ENCODE measurements at places on chromosomes 6 and 20. TPM values are rescaled to one million over a fixed set of nuclear protein-coding genes. Genes with fewer than 3 reads are reported as not detected.

NAA20 gene
- total RNA-seq = 121 TPM

BHLHE23 gene
- total RNA-seq = not detected

PXMP4 gene
- 4.5 TPM for total RNA-seq

PGBD1 gene
- 5.2 TPM for total RNA-seq

OR2J3 gene
- total RNA-seq = not detected

NRSN1 gene
- total RNA-seq = not detected

GRCh38 chr6:117481278-117481925 is 1.1 kb upstream of the DCBLD1 start:
- DNase-seq = no peak

DNA sequence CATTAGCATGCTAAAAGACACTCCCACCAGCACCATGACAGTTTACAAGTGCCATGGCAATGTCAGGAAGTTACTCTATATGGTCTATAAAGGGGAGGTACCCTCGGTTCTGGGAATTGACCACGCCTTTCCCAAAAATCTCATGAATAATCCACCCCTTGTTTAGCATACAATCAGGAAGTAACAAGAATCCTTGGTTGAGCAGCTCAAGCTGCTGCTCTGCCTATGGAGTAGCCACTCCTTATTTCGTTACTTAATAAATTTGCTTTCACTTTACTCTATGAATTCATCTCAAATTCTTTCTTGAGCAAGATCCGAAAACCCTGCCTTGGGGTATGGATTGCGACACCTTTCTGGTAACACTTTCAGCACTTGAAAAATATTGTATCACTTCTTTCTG is 243.0 kb downstream of the BMP2 start:
- no peak for DNase-seq

DNA sequence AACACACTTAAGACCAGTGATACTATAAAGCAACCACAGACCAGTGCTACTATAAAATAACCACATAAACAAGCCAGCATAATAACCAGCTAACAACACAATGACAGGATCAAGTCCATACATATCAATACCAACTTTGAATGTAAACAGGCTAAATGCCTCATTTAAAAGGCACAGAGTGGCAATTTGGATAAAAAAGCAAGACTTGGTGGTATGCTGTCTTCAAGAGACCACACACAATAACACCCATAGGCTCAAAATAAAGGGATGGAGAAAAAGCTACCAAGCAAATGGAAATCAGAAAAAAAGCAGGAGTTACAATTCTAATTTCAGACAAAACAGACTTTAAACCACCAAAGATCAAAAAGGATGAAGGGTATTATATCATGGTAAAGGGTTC is 19.8 kb upstream of the ELOVL4 start:
- no peak for DNase-seq

DNA sequence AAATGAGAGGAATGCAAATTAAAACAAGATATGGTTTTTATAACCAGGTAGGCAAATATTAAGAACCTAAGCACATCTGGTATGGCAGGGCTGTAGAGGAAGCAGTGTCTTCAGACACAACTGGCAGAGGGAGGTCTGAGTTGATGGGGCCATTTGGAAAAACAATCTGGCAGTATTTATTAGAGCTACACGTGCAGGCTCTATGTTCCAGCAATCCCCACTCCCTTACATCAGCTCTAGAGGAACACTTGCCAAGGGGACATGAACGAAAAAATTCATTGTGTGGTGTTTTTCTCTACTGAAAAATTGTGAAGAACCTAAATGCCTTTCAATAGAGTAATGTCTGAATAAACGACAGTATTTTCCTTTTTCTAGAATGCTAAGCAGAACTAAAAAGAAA is 111.6 kb upstream of the EDN1 start:
- no peak for DNase-seq

DNA sequence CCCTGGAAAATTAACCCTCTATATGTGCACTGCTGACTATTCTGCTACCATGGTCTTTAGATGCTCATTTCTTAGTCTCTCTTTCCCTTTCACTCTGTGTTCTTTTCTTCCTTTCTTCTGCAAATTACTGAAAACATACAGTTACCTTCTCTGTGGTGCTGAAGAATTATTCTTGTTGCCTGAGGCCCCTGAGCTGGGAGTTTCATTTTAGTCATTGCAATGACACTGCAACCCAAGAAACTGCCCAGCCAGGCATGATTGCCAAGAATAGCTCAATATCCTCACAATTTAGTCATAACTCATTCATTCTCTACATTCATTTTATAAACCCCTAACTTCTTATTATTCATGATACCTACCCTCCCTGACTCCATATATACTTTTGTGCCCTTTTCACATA is 245.8 kb upstream of the RAB32 start:
- no peak for DNase-seq

DNA sequence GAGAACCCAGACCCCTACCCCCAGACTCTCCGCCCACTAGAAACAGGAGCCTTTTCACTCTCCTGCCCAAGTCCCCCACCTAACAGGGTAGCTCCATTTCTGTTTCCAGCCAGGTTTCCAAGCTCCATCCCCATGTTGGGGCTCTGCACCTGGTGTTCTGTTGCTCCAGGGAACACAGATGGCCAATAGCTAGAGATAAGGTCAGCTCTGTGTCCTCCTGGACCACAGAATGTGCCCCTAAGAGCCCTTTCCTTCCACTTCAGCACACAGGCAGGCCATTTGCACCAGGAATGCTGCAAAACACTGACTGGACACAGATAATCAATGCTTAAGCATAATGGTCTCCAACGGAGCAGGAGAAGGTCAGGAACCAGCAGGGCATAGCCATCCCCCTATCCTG is 159.4 kb downstream of the QRSL1 start:
- DNase-seq = no peak

DNA sequence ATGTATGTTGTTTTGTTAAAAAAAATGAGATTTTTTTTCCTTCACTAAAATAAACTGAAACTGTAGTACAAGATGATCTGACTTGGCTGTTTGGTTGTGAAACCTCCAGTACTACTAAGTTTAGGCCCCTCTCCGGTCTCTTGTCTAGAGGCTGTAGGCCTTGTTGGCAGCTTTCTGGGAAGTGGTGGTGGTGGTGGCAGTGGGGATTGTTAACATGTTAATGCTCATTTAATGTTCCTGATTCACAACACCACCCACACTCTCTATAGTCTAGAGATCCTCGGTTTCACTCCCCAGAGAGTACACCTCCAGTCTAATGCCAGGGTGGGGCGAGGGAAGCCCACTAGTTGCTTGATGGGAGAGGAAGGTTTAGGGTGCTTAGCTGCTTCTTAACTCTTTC is 24.1 kb downstream of the STK4 start:
- no peak for DNase-seq

- no peak for DNase-seq
Measured at GRCh38 chr6:131931063-131931750, 20.0 kb downstream of the CCN2 start.

DNA sequence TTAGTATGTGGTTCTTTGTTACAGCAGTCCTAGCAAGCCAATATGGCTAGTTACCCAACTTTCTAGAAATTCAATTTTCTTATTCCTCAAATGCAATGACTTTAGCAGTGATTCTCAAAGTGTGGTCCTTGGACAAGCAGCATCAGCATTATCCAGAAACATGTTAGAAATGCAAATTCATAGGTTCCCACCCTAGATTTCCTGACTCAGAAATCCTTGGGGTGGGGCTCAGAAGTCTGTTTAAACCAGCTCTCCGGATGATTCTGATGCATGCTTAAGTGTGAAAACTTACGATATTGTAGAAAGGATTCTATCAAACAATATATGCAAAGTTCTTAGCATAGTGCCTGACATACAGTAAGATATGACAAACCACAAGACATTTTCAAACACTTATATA is 757.1 kb downstream of the DHX35 start:
- no peak for DNase-seq

DNA sequence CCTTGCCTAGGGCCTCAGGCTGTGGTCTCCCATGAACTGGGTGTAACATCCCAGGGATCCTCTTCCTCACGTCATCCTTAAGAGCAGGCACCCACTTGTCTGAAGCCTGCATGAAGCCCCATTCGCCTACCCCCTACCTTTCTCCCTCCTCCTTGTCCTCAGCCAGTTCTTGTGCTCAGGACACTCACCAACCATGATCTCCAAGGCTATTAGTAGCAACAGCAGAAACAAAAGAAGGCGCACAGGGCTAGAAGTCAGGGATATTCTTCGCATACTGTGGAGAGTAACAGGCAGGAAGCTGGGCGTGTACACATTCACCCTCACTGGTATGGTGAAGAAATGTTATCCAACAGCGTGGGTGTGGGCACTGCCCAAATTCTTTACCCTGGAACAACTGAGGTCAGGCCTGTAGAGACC is 7.3 kb downstream of the RAET1E start:
- DNase-seq = no peak

- no peak for DNase-seq
Measured at GRCh38 chr20:17461941-17462340, 69.2 kb downstream of the BFSP1 start.

DNA sequence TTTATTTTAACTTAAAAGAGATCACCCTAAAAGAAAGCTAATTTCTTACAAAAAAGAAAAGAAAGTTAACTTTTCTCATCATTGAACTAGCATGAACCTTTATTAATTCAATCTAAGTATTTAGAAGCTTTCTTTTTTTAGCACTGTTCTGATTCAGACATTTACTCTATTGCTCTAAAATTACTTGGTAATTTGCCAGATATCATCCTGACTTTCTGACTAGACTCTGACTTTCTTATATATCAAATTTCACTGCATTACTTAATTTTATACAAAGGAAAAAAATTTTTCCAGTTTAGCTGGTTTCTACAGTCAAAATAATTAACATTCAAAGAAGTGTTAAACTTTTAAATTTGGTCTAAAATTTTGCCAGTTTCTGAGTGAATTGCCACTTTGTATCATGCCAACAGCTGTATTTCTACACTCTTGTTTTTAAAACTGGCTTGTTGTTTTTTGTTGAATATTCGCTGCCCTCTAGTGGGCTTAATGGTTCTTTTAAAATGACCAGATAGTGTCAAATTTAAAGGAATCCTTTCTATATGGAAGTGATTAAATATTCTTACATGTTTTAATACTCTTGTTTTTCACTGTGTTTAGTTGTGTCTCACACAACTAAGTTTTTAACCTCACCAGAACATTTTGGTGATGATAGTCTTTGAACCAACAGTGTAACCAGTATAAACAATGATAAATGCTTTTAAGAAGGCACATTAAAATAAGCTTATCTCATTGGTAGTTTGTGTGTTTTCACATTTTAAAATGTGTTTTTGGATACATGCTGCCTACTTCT is 102.0 kb downstream of the POPDC3 start:
- peak; percentile 52 for DNase-seq

GRCh38 chr20:32329817-32330554 is 28.1 kb upstream of the ASXL1 start:
- DNase-seq = no peak

- no peak for DNase-seq
Measured at GRCh38 chr6:42790549-42791181, 8.8 kb downstream of the BICRAL start.

GRCh38 chr6:28351087-28351486 is 1.3 kb downstream of the ZKSCAN3 start:
- no peak for DNase-seq

DNA sequence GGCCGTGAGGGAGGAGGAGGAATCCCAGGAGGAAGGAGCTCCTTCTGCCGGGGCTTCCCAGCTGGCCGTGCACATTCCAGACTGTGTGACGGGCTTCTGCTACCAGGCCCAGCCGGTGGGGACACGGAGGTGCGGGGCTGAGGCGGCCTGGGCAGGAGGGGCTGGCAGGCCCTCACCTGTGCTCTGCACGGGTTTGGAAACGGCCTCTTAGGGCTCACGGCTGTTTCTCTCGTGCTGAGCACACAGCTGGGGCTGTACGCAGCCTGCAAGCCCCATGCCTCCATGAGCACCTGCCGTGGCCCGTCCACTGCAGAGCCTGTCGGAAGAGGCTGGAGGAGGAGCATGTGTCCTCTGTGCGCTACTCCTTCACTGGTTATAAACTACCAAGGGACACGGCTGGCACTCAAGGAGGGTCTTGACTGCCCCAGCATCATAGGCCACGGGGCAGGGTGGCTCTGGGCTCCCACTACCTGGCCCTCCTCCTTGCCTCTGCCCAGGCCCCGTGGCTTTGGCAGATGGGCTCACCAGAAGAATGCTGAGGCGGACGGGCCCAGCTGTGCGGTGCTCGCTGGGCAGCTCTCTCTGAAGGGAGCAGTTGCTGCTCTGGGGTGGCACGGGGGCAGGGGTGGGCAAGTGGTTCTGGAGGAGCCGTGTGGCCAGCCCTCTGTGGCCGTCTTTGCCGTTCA is 15.8 kb downstream of the NPEPL1 start:
- DNase-seq = no peak

DNA sequence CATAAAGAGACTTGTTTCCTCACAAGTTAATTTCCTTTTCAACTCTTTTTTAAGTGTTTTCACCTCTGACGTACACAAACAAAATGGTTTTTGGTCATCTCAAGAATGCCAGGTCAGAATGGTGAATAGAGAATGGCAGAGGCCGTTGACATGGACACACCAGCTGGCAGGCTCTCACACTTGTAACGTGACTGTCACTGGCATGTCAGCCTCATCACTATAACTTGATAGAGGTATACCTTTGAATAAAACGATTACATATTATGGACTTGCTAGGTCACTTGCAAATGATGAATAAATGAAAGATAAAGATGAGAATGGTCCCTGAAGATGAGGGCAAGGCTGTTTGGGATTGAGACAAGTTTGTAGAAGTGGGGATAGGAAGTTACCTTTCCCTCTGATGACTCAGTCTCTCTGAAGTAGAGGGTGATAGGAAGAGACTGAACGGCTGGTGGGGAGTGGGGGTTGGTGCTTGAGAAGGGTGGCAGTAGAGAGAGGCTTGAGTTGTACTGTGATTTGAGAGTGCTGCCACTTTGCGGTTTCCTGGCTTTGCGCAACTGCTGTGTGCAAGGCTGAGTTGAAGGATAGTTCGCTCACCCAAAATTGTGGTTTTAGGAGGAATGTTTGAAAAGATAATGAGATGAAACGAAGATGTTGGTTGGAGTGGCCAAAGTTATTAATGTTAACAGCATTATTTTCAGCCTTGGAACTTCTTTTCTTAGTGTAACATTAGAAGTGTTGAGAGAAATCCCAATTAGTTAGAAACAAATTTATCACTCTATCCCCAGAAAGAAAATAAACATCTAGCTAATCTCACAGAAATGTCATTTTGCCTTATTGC is 30.3 kb downstream of the TBPL1 start:
- no peak for DNase-seq

All from NCI-H460 (cell line).